ENCODE measurements at places on chromosomes 3 and 15.

- DNase-seq: no peak
Measured at GRCh38 chr15:68391121-68391520, 40.8 kb downstream of the ITGA11 start.

DNA sequence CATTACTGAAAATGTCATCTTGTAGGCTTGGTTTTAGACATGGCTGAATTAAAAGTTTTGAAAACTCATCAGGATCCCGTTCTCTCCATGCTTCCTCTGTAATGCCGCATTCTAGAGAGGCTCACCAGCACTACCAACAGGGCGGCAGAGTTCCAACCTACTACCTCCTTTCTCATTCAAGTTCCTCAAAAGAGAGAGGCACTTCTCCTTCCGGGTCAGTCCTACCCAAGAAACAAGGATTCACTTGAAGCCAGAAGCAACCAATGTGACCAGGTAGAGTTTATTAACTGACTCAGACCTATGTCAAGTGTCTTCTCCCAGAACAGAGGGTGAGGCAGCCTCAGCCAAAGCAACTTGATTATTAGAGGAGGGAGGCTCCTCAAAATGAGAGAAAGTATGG, 59.8 kb upstream of the GYG1 start:
- no peak for DNase-seq

GRCh38 chr3:43953380-43953779, 262.6 kb downstream of the ABHD5 start:
- no peak for DNase-seq

GRCh38 chr3:487614-488013, 291.1 kb downstream of the CHL1 start:
- no peak for DNase-seq

GRCh38 chr15:45842151-45842550, 207.3 kb downstream of the SQOR start:
- no peak for DNase-seq

- DNase-seq: no peak
Measured at GRCh38 chr15:63391669-63392360, 10.2 kb upstream of the CA12 start.

DNA sequence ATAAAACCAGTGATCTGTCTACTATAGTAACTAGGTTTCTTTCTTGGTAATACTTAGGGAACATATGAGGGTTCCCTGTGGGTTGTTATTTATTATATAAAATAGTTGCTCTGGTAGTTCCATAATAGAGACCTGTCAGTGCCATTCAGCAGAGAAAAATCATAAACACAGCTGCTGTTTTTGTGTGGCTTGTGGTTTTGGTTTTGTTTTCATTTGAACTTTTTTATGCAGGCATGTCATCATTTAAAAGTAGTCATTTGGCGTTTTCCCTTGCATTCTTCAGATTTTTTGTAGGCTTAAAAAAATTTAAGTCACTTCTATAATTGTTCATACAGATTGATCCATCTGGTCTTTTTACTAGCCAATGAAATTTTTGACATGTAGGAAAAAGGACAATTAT, 47.9 kb downstream of the PIK3CA start:
- DNase-seq: no peak

DNA sequence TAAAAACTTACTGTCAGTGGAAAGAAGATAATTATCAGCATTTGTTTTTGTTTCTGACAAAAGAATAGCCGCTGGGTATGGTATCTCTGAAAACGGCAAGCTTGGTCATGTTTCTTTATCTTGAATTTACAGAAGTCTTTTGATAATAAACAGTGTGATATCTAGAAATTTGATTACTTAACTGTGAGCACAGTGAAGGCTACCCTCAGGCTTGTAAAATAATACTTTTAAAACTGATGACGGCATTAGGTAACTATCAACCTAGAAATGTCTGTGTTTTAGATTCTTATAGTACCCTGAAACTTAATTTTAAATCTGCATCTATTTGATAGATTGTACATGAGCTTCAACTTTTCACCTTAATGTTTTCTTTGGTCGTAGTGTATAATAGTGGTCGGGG, 43.4 kb downstream of the NSUN3 start:
- DNase-seq: no peak

GRCh38 chr3:29757054-29757777, 476.3 kb downstream of the RBMS3 start:
- no peak for DNase-seq

- no peak for DNase-seq
Measured at GRCh38 chr3:156304406-156304805, 184.0 kb downstream of the KCNAB1 start.

DNA sequence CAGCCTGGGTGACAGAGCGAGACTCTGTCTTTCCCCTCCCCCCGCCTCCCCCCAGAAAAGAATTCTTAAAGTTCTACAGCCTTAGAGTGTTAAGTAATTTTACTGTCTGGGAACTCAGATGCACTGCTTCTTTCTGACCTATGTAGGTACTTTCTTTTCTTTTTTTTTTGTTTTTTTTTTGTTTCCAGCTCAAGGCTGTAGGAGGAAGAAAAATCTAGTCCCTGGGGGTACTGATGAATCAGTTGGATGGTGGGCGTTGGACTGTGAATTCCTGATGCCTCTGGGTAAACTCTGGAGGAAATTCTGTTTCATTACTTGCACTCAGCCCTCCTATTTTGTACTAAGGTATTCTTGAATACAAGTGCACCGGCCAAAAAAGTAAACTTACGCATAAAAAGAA, 10.8 kb downstream of the GHRL start:
- DNase-seq: no peak

GRCh38 chr3:171480526-171480925, 20.3 kb upstream of the TNIK start:
- no peak for DNase-seq

GRCh38 chr3:126008219-126008618, 39.2 kb downstream of the ROPN1B start:
- no peak for DNase-seq

- no peak for DNase-seq
Measured at GRCh38 chr15:100770661-100771584, 108.7 kb upstream of the ALDH1A3 start.

- no peak for DNase-seq
Measured at GRCh38 chr15:68292967-68293366, 15.4 kb downstream of the FEM1B start.

- DNase-seq: peak; percentile 46
Measured at GRCh38 chr3:50525987-50526386, 22.6 kb upstream of the CACNA2D2 start.

- DNase-seq: no peak
Measured at GRCh38 chr15:89997079-89997478, 4.0 kb upstream of the ZNF710 start.

GRCh38 chr3:155804323-155804722, 1.8 kb downstream of the C3orf33 start:
- no peak for DNase-seq

DNA sequence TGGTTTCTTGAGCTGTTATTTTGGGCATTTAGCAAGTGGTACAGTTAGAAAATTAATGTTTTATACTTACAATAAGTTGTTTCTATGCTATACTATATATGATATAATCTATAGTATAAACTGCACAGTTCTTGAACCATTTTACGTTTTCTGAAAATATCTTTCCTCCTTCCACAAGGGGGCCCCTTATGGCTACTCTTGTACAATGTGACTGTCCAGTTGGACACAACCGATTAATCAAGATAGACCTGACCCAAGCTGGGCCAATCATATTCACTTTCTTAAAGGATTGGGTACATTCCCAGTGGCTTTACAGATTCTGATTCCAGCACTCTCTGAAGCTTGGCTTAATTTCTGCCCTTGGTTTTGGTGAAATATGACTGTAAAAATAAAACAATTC, 953.4 kb downstream of the AGBL1 start:
- DNase-seq: no peak

DNA sequence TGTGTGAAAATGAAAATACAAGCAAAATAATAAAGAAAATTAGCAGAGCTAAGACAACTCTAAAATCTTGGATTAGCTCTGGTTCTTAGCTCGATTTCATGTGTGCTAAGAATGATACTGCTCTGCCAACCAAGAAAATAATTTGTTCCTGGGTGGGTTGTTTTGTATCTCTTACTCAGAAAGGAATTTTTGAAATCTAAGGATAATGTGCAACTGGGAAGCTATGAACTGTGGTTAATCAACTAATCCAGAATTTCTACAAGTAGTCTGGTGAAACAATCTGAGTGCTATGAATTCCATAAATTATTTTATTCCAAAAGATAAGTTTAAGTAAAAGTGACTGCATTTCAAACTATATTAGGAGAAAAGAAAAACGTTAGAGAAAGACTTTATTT, 92.0 kb downstream of the TFDP2 start:
- no peak for DNase-seq

- no peak for DNase-seq
Measured at GRCh38 chr3:28711293-28711692, 362.7 kb upstream of the AZI2 start.

GRCh38 chr15:25932696-25933095, 69.6 kb upstream of the ATP10A start:
- DNase-seq: no peak

DNA sequence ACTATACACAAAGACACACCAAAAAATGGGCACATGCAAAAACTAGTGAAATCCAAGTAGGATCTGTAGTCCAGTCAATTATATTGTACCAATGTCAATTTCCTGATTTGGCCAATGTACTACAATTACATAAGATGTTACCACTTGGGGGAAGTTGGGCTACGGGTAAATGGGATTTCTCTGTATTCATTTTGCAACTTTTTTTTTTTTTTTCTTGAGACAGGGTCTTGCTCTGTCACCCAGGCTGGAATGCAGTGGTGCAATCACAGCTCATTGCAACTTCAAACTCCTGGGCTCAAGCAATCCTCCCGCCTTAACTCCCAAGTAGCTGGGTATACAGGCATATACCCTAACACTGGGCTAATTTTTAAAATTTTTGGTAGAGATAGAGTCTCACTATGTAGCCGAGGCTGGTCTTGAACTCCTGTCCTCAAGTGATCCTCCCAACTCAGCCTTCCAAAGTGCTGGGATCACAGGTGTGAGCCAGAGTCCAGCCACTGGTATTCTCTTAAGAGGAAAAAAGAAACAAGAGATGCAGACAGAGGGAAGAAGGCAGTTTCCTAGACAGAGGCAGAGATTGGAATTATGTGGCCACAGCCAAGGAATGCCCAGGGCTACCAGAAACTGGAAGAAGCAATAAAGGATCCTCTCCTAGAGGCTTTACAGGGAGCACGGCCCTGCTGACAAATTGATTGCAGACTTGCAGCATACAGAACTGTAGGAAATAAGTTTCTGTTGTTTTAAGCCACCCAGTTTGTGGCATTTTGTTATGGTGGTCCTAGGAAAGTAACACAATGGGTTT, 33.3 kb downstream of the TFDP2 start:
- no peak for DNase-seq

DNA sequence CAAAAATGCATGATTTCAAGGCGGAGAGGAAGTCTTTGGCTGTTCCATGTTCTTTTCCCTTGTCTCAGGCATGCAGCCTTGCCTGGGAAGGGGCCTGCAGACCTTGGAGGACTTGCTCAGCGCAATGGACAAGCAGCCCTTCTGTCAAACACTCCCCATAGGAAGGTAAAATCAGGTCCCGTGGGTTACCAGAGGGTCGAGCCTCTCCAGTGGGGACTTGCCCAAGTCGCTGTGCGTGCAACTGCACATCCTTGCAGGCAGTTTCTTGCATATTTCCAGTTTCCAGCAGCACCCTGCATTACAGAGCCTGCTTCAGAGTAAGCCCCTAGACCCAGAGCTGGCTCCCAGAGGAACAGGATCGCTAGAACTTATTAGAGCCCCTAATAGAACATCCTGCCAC, 75.5 kb upstream of the KLF13 start:
- no peak for DNase-seq

DNA sequence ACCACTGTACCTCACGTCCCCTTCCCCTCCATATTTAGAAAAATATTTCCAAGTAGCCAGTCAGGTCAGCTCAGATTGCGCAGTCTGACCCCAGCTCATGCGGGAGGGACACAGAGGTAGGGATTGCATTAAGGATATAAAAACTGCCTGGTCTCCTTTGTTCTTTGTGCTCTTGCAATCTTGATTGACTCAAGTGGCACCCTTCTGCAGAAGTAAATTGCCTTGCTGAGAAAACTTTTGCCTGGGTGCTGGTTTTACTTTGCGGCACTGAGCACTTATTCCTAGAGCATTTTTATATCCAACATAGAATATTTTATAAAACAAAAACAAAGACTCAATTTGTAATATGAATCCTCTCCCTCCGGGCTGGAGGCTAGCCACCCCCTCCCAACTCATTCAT, 54.8 kb downstream of the BTD start:
- no peak for DNase-seq

GRCh38 chr3:43765521-43765971, 74.8 kb downstream of the ABHD5 start:
- no peak for DNase-seq

GRCh38 chr3:111197485-111197884, 125.9 kb downstream of the NECTIN3 start:
- no peak for DNase-seq

DNA sequence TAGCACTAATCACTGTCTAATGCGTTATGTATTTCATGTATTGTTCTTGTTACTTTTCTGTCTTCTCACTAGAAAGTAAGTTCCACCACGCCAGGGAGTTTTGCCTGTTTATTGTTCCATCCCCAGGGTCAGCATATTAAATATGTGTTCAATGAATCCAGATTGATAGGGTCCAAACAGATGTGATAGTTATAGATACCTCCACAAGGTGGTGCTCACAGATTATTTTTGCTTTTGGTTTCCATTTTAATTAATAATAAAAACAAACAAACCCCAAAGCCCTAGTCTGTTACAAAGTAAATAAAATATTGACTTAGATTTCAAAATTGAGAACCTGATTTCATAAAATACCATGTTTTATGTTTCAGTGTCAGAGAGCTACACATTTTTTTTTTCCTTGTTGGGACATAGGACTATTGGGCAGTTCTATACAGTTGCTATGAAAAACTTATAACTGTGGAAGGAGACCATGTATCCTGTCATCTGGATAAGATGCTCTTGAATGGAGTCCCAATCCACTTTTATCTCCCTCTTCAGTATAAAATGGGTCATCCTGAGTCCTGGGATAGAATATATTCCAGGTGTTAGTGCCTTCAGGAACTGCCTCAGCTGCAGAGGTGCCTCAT, 12.4 kb downstream of the OTOL1 start:
- DNase-seq: no peak

- no peak for DNase-seq
Measured at GRCh38 chr3:17772556-17772955, 30.1 kb upstream of the TBC1D5 start.

DNA sequence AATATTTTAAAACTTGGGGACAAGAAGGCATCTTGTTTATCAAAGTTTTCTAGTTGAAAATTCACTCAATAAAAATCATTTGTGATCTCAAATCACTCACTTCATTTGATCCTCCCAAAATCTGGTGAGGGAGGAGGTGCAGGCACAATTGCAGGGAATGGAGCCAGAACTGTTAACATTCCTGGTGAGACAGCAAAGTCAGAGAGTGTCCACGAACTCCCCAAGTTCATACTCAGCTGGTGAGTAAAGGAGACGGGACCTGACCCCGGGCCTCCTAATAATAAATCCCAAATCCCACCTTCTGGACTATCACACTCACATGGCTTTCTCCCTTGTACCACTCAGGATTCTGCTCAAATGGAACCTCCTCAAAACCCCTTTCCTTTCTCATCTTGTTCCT, 252.3 kb upstream of the LRTM1 start:
- no peak for DNase-seq

GRCh38 chr15:25176616-25176923, 221.8 kb downstream of the SNRPN start:
- no peak for DNase-seq

- no peak for DNase-seq
Measured at GRCh38 chr3:161894657-161895056, 398.0 kb downstream of the OTOL1 start.
